ENCODE measurements at places on chromosomes 11 and 22.

GRCh38 chr11:134254433-134255183, 1.2 kb downstream of the ACAD8 start:
- no peak for DNase-seq

DNA sequence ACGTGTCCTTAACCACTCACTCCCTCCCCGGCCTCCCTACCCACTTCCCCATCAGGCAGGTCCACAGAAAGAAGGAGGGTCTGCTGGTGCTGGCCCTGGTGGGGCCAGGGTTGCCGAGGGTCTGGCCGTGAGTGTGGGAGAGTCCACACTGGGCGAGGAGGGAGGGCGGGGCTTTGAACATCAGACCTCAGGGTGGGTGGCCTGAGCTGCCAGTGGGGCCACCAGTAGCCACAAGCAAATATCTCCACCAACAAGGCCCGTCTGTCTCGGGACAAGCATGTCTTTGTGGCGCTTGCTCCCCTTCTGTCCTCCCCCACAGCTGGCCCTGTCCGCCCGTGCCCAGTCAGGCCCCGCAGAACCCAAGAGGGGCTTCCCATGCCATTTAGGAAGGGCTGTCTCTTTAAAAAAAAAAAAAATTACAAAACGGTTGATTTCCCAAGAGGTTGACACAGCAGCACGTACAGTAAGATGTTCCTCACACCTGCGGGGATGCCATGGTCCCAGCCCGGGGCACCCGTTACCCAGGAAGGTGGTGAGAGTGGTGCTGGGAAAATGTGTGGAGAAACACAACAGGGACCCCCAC, 17.7 kb upstream of the TALDO1 start:
- DNase-seq: no peak

DNA sequence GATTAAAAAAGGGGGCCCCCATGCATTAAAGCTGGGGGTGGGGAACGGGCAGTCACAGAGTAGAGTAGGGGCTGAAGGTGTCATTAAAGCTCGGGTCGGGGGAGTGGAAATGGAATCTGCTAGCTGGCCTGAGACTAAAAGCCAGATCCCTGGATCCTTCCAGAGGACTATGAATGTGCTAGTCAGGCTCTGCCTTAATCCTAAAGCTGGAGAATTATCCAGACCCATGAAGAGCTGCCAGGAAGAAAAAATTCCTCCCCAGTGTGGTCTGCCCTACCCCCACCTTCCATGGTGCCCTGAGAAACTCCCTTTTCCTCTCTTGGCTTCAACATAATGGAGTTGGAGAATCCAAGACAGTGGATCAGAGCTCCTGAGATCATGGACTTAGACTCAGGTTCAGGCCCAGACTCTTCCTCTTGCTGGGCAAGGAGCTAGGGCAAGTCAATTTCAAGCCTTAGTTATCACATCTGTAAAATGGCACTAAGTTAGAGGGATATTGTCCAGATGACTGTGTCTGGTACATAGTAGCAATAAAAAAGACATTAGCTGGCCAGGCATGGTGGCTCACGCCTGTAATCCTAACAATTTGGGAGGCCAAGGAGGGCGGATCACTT, 24.0 kb upstream of the SMTN start:
- no peak for DNase-seq

GRCh38 chr11:94844031-94844430, 75.9 kb downstream of the AMOTL1 start:
- no peak for DNase-seq

DNA sequence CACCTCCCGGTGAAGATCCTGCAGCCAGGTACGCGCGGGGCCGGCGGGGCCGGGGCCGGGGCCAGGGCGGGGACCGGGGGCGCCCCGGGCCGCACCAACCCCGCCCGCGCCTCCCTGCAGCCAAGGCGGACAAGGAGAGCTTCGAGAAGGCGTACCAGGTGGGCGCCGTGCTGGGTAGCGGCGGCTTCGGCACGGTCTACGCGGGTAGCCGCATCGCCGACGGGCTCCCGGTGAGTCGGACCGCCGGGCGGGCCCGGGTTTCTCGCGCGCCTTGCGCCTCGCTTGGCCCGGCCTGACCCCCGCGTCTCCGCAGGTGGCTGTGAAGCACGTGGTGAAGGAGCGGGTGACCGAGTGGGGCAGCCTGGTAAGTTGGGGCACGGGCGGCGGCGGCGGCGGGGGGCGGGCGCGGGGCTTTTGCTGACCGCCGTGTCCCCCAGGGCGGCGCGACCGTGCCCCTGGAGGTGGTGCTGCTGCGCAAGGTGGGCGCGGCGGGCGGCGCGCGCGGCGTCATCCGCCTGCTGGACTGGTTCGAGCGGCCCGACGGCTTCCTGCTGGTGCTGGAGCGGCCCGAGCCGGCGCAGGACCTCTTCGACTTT, 531 bp downstream of the PIM3 start:
- DNase-seq: no peak

GRCh38 chr11:115060840-115061239, 382.5 kb downstream of the NXPE2 start:
- DNase-seq: no peak

DNA sequence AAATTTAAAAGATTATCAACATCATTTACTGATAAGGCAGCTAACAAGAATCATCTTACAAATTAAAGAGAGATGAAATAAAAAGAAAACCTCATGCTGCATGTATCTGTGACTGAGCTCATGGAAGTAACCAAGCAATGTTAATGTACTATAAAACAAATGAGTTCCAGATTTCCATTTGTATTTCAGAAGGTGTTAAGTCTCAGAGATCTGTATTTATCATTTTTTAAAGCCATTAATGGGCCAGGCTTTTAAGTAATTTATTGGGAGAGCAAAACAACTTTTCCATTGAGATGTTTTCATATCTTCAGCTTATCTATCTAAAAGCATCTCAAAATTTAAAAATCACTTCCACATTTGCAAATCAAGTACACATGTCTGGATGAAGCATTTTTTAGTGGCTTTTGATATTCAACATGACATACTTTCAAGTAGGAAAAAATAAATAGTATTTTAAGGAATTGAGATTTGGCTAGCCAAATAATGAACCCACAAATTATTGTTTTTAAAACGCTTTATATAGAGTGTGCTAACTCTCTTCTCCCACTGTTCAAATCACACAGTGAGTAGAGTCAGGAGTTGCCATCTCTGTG, 17.9 kb upstream of the BBOX1 start:
- DNase-seq: no peak

GRCh38 chr22:37301144-37301830, 19.0 kb downstream of the CYTH4 start:
- DNase-seq: no peak
